ENCODE measurements at places on chromosomes 7 and 10.

GRCh38 chr7:6299774-6300173 is 27.4 kb upstream of the CYTH3 start:
- DNase-seq = no peak

DNA sequence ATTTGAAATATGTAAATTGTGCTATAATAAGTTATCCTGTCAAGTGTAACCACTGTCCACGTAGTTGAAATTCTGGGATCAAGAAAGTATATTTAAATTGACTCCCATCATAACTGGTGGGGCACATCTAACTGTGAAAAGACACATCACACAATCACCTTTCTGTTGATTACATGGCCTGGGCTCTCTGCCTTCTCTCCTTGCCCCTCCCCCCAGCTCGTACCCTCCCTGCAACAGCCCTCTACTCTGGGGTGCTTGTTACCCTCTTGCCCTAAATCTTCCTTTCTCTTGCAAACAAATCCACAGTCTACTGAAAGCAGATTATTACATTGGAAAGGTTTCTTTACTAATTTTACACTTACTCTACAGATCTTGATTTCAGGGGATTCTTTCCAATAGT is 56.3 kb downstream of the CCDC186 start:
- no peak for DNase-seq

GRCh38 chr10:90935581-90936275 is 14.8 kb upstream of the ANKRD1 start:
- DNase-seq = no peak

- no peak for DNase-seq
Observed at GRCh38 chr7:157358041-157358752, 21.4 kb downstream of the DNAJB6 start.

DNA sequence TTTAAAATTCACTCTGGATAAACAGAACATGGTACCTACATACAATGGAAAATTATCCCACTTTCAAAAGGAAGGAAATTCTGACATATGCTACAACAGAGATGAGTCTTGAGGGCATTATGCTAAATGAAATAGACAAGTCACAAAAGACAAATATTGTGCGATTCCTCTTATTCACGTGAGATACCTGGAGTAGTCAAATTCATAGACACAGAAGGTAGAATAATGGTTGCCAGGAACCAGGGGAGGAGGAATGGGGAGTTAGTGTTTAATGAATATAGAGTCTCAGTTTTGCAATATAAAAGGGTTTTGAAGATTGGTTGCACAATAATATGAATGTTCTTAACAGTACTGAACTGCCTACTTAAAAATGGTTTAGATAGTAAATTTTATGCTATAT is 69.8 kb upstream of the WAC start:
- DNase-seq = no peak

DNA sequence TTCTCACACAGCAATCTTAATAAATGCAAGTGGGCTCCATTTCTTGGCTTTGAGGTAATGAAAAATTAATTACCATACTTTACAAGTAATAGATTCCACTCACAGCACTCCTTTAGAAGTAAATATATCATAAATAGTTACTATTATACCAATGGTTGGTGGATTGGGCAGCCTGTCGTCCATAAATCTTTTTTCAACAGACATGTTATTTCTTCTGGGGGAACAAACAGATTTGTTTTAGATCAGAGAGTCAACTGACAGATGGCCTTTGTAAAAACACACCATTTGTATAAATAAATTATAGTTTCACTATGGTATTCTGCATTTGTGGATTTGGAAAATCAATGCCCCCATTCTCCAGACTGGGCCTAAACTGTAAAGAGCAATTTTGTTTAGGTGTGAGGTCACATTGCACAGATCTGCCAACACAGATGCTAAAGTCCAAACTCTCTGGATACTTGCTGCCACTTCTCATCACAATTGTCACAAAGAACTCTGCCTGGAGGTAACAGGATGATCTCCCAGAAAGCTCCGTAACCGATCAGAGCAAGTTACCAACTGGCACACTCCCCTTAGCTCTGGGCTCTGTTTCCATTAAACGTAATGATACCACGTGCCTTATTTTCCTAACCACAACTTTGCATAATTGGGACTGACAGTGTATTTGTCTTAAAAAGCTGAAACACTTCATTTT is 4.5 kb upstream of the MACROH2A2 start:
- DNase-seq = no peak

DNA sequence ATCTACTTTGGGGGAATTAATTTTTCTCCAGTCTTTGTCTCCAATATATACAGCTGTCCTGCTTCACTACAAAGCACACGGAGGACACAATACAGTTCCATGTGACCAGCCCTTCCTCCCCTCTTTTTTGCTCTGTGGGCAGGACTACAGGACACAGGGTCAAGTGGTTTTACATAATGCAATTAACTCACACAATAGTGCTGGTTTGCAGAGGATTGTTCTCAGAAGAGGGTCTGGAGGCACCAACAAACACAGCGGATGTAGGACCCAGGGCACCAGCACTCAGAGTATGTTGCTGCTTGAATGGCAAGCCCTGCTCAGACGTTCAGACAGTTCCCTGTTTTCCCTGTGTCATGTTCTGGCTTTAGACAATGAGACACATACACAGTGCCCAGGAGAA is 52.0 kb upstream of the NPTX2 start:
- no peak for DNase-seq

- peak; percentile 95 for DNase-seq
Observed at GRCh38 chr10:14405076-14406065, 74.6 kb upstream of the FRMD4A start.

DNA sequence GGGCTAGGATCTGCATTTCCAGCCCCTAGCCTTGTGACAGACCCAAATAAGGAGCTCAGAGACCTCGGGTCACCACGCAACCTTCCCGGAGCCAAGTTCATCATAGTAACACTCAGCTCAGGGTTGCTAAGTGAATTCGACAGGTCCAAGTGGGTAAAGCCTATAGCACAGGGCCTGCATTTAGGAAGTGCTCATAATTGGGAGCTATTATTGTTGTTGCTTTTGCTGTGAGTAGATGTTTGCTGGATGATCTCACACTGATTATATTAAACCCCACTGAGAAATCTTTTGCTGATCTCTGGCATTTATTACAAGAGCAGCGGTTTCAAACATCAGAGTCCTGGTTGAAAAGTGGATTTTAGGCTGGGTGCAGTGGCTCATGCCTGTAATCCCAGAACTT is 20.3 kb upstream of the SAR1A start:
- DNase-seq = peak; percentile 34

DNA sequence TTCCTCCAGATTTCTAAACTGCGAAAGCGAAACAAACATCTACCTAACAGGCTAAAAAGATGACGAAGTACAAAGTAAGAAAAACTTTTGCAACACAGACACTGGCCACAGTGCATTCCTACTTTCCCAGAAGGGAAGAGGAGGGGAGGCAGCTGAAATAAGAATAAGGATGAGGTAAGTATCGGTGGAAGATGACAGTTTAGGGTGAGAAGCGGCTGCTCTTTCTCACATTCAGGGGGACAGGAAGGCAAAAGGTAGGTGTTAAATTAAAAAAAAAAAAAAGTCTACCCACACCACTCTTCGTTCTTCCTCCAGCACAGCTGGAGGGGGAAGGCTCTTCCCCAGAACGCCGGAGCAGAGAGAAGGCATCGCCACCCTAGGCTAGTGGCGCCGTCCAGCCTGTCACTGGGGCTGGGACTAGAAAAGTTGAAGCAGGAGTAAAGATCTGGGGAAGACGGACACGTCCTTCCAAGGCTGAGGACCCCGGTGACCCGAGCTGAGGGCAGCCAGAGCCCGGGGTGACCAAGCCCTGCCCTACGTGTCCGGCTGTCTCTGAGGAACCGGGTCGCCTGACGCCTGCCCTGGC is 846 bp downstream of the DNAJC1 start:
- DNase-seq = peak; percentile 77

DNA sequence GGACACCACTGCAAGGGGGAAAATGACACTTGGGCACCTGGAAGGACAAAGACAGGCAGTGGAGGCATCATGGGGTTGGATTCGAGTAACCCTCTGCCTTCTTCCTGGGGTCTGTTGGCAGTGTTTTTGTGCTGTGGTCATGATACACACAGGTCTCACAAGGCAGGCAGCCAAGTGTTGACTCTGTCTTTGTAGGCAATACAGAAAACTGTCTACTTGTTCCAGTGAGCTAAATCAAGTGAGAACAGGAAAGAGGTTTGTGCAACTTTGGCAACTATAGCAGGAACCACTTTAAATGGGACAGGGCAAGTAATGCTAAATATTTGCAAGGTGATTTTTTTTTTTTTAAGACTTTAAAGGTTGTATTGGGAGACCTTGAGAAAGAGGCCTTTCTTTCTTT is 578.6 kb upstream of the GALNT17 start:
- DNase-seq = no peak

- DNase-seq = no peak
Observed at GRCh38 chr10:93591065-93591808, 9.8 kb downstream of the RBP4 start.

GRCh38 chr10:54808186-54808935 is 7.3 kb upstream of the PCDH15 start:
- DNase-seq = no peak

DNA sequence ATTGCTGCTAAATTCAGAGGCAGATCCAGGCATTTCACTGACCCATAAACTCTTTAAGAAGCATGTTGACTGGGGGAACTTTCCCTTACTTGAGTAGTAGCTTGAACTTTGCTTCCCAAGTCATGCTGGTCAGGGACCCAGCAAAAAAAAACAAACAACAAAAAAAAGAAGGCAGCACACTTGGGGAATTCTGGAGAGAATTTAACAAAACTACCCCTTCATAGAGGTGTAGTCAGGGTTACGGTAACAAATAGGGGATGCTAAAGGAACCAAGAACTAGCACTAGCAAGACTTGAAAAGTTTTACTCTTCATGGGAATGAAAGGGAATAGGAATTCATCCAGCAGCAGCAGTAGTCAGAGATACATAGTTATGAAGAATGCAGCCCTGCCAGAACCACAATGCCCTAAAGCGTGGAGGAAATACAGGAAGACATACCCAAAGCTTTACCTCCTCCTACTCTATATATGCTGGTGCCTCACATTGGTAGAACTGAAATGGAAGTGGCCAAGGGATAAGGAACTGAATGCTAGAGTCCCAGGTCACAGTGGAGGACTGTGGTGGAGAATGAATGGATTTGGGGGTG is 67.3 kb downstream of the PHYHIPL start:
- no peak for DNase-seq
